Stimulated activated CD8-positive, alpha-beta memory T cell treated with anti-CD3 and anti-CD28 coated beads, Interleukin-7, amount 100 ng/mL, for 1 hour (primary cell): ENCODE measurements at places on chromosomes 4 and X.

GRCh38 chr4:78765432-78766006, 10.6 kb upstream of the BMP2K start:
- DNase-seq = no peak

DNA sequence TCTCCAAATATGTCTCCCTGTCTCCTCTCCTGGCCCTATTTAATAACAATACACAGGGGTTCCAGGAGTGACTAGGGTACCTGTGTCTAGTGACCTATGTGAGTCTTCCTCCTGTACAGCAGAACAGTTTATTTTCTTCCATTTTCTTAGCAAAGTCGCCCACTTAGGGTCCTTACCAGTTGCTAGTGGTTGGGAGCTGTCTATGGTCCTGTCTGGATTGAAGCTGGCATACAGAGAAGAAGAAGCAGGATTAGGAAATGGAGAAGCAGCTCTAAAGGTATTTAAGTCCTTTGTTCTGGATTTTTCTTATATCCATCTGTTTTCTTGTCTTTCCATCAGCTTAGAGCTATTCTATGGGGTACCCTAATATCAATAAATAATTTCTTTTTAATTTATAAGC, 587.1 kb upstream of the CPEB2 start:
- DNase-seq = no peak

DNA sequence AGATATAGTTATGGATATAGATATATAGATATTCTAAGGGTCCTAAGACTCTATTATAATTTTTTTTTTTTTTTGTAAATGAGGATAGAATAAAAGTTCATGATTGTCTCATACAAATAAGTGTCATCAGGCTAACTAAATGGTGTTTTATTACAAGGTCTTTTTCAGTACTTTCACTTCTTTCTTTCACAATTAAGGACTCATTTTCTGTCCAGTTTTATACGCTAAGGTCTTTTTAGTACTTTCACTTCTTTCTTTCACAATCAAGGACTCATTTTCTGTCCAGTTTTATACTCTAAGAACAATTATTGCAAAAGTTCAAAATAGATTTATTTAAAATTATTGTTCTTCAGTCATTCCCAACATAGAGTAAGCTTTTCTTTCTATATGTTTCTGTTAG, 32.7 kb downstream of the RUFY3 start:
- DNase-seq = no peak

- no peak for DNase-seq
These were observed 330.4 kb upstream of the NWD2 start for GRCh38 chr4:36914106-36914505.

DNA sequence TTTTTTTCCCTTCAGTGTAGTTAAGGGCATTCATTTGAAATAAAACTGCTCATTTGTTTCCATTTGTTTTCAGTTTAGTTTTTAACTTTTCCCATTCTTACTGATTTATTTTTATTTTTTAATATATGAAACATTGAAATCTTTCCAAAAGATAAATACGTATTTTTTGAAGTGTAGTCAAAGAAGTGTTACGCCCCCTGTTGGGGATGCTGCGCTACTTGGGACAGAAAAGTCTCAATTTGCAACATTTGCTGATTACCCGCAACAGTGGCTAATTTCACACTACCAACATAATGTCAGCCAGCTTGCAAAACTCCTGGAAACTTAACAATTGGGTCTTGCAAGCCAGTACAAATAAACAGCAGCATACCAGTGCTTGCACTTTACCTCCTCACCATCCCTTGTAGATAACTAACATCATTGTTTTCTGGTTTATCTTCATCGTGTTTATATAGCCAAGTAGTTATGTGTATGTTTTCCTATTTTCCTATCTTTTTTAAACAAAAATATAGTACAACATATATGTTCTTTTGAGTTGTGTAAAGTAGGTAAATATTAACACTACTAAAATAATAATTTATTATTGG, 158.6 kb downstream of the STPG2 start:
- DNase-seq = no peak

- DNase-seq = no peak
These were observed 182.0 kb downstream of the RASL11B start for GRCh38 chr4:53043891-53044650.

DNA sequence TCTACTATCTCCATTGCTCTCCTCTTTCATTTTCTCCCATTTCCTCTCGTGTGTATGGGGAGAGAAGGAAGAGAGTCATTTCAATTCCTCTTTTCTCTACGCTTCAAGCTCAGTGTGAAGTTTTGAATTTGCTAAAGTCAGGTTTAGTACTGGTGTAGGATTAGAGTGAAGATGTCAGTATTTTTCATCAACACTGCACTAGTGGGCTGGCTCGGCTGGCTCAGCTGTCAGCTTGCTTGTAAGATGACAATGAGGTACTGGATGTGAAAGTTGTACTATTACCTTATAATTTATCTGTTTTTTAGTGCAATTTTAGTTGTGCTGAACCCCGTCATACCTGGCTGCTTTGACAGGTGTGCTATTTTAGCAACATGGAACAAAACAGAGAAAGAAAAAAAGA, 2.1 kb upstream of the SH2D1A start:
- no peak for DNase-seq

DNA sequence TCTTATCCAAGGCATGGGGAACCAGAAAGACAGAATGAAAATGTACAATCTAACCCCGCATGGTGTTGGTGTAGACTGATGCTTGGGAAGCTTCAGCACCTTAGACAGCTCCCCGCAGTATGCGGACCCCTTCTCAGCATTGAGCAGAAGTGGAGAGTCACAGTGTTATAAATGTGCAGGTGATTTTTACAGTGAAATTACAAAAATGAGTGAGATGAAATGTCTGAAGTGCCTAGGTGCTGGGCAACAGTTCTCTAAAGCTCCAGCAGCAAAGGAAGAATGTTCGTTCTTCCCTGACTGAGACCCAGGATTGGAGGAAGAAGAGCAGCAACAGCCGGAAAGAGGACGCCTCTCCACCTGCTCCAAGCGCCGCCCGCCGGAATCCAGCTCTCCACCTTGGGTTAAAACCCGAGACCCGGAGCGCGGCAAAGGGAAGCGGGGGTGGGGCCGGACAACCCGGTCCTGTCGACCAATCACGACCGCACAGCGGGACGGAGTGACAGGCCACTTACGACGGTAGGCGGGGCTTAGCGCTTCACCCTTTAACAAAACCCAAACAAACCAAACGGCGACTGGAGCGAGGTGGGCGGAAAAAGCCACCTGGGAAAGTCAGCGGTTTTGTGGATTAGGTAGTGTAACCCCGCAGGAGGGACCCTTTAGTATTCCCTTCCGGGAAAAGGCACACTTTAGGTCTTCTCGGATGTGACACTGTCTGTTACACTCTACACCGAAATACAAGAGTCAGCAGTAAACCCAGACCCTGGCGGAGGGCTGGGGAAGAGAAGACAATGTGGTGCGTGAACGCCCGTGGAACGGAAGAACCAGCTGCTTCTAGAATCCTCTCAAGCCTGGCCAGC, at the start of gene GLRA3:
Gene GLRA3, minus strand, starts transcription at position 403 of the 857 bp plus-strand sequence. CDS start 436 bp downstream, outside the sequence.
- no peak for DNase-seq

- no peak for DNase-seq
These were observed 21.1 kb downstream of the SYTL4 start for GRCh38 chrX:100710816-100711215.
